Natural killer cell treated with Interleukin-12 subunit alpha and Interleukin-12 subunit beta and Interleukin-15 and Interleukin-18, amount 100 ng/mL, for 72 hours (primary cell): ENCODE measurements at places on chromosomes 1 and 21. TPM values are rescaled to one million over a fixed set of nuclear protein-coding genes. Genes with fewer than 3 reads are reported as not detected.

- no peak for DNase-seq
Measured at GRCh38 chr1:162535501-162535900, 26.0 kb upstream of the UAP1 start.

DNA sequence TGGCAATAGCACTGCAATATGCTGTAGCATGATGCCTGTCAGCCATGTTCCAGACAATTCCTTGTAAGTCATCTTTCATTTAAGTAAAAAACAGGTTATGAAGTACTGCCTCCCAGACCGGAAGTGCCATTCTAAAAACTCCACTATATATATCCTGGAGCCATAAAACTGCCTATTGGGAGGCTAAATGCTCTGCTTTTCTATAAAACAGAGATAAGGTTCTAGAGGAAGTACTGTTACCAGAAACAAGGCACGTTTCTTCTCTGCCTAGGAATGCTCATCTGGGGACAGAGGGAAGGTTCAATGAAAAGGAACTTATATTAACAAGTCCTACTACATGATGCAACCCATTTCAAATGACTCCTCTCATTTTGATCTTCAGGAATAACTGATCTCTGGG is 66.8 kb downstream of the GPR137B start:
- DNase-seq, result no peak

DNA sequence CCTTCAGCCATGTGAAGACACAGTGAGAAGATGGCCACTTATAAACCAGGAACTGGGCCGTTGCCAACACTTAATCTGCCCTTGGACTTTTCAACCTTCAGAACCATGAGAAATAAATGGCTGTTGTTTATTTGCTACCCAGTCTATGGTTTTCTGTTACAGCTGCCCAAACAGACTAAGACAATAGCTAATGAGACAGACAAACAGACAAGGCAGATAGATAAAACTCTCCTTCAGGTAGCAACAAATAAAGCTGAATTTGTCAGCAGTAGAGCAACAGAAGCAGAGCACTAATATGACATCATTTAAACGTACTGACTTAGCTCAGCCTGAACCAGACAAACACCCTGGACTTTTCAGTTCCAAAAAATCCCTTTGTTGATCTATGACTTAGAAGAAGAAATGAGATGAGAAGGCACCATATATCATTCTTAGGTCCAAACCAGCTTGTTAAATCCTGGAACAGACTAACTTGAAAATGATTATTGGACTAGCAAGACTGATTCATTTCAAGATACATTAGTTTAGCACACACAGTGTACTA is 27.0 kb downstream of the ZZZ3 start:
- no peak for DNase-seq

DNA sequence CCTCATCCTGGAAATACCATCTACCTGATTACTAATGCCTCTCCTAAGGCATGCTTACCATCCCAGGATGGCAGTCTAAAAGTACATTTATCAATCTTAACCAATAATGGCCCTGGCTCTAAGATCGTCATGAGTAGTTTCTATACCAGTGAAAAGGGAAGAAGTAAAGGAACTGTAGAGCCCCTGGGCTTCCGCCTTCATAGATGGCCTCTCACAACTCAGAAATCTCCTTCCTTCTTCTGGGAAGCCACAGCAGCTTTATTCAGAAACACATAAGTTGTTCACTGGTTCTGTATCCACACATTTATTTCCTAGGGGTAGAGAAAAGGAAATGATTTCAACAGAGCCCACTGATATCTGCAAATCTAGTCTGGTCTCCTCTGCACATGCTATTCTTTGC is 41.0 kb upstream of the CD5L start:
- DNase-seq, result no peak

- DNase-seq, result no peak
Measured at GRCh38 chr1:87812871-87813577, 484.3 kb downstream of the LMO4 start.

DNA sequence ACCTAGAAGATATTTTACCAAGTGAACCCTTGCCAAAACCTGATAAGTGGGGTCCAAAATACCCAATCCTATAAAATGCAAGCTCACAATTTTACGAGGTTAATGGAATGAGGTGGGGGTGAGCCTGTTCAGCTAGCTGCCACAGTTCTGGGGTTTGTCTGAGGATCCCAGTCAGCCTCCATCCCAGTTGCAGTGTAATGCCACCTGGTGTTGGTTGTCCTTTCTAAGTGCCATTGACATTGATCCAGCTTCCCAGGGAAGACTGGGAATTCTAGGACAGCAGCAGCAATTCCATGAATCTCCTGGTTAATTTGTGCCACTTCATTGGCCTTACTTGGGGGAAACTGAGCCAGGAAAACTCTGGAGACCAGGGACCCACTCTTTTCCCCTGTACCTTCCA is 298.3 kb downstream of the RWDD3 start:
- no peak for DNase-seq

DNA sequence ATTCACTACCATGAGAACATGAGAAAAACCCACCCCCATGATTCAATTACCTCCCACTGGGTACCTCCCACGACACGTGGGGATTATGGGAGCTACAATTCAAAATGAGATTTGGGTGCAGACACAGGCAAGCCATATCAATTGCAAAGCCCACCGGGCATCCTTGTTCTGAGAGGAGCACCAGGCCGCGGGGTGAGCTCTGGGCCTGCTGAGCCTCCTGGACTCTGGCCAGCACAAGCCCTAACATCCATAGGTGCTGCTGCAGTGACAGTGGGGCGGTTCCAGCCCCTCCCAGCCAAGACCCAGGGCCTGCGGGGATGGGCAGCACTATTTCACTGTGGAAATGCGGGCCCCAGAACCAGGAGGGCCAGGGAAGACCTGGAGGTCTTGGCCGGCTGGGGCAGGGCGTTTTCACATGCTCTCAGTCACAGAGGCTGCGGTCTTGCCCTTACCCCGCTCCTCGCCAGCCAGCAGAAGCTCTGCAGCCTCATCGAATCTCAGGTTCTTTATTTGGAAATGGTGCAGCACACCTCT is 103.8 kb downstream of the PCBP3 start:
- DNase-seq, result no peak

- no peak for DNase-seq
Measured at GRCh38 chr21:36079010-36079649, 9.3 kb downstream of the CBR1 start.

GRCh38 chr1:162185314-162186025 is 116.0 kb downstream of the NOS1AP start:
- DNase-seq, result no peak

GRCh38 chr1:221217029-221217428 is 337.8 kb downstream of the HLX start:
- no peak for DNase-seq

GRCh38 chr1:36034692-36035091 is 49.2 kb upstream of the TEKT2 start:
- DNase-seq, result no peak

GRCh38 chr1:27122652-27123051 is 32.3 kb downstream of the SLC9A1 start:
- DNase-seq, result no peak

GRCh38 chr1:60765204-60765603 is 317.2 kb upstream of the NFIA start:
- DNase-seq, result no peak

- no peak for DNase-seq
Measured at GRCh38 chr1:47780469-47780995, 216.7 kb downstream of the TRABD2B start.

GRCh38 chr1:118223426-118223825 is 38.4 kb upstream of the SPAG17 start:
- no peak for DNase-seq

Gene OR2L2
- 0.12 TPM for total RNA-seq

DNA sequence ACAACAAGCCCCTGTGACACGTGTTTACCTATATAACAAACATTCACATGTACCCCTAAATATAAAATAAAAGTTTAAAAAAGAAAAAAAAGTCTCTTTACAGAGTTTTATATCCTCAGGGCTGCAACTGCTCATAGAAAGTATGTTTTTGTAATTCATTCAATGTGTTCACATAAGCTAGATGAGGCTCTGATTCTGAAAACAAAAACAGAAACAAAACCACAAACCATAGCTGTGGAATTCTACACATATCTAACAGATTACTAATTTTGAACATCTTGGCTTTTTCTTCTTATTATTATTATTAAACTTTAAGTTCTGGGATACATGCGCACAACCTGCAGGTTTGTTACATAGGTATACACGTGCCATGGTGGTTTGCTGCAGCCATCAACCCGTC is 579.6 kb upstream of the ZRANB2 start:
- no peak for DNase-seq

DNA sequence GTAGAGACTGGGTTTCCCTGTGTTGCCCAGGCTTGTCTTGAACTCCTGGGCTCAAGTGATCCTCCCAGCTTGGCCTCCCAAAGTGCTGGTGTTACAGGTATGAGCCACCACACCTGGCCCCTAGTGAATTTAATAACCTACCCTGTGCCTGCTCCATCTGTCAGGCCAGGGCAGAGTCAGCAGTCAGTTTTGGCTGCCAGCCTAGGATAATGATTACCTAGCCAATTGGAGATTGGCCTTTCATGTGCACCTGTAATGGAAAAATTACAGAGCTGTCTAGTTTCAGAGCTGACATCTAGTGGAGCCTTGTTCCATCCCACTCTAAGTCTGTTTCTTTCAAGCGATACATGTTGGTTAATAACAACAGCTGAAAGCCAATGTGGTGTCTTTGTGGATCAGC is 92.0 kb downstream of the DIRAS3 start:
- no peak for DNase-seq

DNA sequence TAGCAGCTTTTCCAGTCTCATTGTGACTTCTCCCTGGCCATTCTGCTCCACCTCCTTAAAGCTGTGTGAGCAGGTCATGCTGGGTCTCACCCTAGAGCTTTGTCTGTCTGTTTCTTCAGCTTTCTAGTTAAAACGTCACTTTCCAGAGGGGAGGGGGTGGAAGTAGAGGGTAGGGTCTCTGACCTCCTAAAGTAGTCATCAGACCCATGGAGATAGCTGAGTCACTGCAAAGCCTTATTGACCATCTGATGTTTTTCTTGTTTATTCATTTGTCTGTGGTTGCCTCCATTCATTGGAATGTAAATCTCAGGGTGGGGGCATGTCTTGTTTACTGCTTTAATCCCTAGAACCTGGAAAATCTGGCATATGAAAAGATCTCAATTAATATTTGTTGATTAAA is 52.7 kb downstream of the ELF3 start:
- DNase-seq, result no peak
